MG63 (cell line): ENCODE measurements at places on chromosomes 16 and 17. TPM values are rescaled to one million over a fixed set of nuclear protein-coding genes. Genes with fewer than 3 reads are reported as not detected.

The TMEM100 gene
- not detected in 2 replicates for total RNA-seq

The C16orf92 gene
- total RNA-seq = not detected in 2 replicates

The ALDH3A2 gene
- total RNA-seq = 115 and 126 TPM in 2 replicates

DNA sequence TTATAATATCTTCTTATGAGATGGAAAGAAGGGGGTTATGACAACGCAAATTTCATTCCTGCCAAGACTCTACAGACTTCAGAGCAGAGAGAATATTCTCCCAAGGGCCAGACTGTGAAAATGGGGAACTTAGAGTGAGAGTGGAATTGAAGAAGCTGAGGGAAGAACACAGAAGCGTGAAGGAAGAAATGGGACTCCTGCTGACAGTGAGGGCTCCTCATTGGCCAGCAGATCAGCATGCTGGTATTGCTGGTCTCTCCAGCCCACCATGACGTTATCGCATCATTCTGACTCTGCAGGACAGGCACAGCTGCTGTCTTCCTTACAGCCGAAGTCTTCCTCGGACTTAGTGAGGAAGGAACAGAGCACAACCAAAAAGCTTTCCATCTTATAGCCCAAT, 24.3 kb downstream of the CCL4 start:
- DNase-seq = no peak

GRCh38 chr16:67387479-67388079, 5.7 kb downstream of the TPPP3 start:
- DNase-seq = no peak

The KRTAP2-3 gene
- total RNA-seq = 0.33 TPM in 1 of 2 replicates, not detected in the other

- DNase-seq = no peak
Measured at GRCh38 chr17:77555741-77556291, 402.7 kb upstream of the TNRC6C start.

GRCh38 chr16:67326472-67327309, at the start of the genes KCTD19 and LRRC36:
Gene KCTD19, minus strand, starts transcription at chr16:67326741. Its CDS starts 34 bp downstream, at chr16:67326707.
Gene LRRC36, plus strand, starts transcription at chr16:67326815. Its CDS starts 48 bp downstream, at chr16:67326863.
- peak; percentile 49 for DNase-seq

DNA sequence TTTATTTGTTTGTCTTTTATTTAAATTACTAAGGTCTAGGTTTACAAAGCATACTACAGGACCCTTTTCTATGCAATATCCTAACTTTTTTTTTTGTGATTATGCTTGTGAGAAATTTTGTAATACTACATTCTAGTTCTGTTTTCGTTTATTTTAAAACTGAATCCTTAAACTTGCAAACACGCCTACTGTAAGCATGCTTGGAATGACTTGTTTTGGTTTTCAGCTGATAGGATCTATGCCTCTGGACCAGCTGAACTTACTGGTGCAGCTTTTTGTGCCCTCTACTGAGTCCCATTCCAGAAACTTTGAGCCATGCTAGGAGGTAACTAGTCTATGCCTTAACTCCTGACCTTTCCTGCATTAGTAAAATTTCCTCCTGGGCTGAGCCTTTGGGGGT, 6.0 kb downstream of the PDP2 start:
- DNase-seq = no peak

The PLXDC1 gene
- total RNA-seq = not detected in 2 replicates

The AKAP1 gene
- 3.4 and 7.0 TPM in 2 replicates for total RNA-seq

DNA sequence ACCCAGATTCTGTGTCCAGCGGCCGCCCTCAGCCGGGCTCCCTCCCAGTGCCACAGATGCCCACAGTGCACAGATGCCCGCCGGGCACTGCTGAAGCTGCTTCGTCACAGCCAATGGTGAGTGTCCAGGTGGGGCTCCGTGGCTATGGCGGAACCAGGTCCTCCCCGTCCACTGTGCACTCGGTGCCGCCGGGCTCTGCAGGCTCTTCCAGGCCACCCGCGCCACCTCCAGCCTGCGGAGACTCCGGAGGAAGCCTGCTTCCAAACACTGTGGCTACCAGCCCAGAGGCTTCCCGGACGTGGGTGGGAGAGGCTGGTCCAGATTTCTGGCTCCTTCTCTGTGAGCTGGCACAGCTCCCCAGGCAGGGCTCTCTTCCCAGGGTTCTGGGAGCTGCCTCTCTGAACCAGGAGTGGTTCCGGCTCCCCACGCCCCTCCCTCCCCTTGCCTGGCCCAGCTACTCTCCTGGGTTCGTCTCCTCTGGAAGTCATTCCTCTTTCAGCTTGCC, 2.8 kb upstream of the PYCR1 start:
- peak; percentile 61 for DNase-seq

The SLC6A4 gene
- not detected in 2 replicates for total RNA-seq

The ZFP3 gene
- total RNA-seq = 0.40 and 1.4 TPM in 2 replicates

DNA sequence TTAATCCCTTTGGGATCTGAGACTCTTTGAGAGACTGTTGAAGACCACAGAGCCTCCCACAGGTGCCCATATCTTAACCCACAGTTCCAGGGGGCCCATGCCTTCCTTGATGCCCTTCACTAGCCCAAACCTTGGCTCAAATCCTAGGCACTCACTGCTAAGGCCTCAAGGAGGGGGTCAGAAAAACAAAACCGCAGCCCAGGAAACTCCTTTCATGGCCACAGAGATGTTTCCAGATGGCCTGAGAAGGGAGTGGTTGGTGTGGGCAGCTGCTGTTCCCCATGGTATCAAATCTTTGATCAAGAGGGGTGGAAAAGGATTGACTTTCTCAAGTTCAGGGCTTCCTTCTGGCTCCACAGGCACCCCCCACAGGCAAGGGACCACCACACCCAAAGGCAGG, 44.7 kb downstream of the CDH1 start:
- DNase-seq = no peak

- DNase-seq = no peak
Measured at GRCh38 chr16:73432850-73433730, 385.2 kb upstream of the ZFHX3 start.

DNA sequence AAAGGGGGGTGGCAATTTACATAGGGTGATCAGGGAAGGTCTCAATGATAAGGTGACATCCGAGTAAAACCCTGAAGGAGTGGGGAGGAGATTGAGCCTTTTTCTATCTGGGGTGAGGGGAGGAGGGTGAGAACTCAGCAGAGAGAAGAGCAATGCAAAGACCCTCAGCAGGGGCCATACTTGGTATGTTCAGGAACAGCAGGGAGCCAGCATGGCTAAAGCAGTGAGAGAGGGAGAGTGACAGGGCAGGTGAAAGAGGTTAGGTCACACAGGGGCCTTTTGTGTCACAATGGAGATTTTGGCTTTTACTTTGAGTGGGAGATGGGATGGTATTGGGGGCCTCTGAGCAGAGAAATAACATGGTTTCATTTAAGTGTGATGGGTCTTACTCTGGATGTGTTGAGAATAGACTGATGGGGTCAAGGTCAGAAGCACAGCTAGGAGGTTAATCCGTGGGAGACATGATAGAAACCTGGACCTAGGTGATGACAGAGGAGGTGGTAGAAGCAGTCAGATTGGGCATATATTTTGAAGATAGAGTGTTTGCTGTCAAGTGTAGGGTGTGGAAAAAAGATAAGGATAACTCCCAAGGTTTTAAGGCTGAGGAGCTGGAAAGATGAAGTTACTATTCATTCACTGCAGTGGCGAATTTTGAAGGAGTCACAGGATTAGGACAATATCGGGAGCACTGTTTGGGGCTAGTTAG, 6.2 kb downstream of the SP2 start:
- no peak for DNase-seq
